SK-N-SH (cell line): ENCODE measurements at places on chromosomes 3 and 15. TPM values are rescaled to one million over a fixed set of nuclear protein-coding genes. Genes with fewer than 3 reads are reported as not detected.

GRCh38 chr15:40489274-40490175 is 18.7 kb downstream of the CHST14 start:
- H3K27ac ChIP-seq, result no peak overlapping the region
- no peak for DNase-seq
- H3K36me3 ChIP-seq, result no peaks in the 10 kb centered on the region
- no peaks in the 10 kb centered on the region for H3K27me3 ChIP-seq
- no peak overlapping the region for H3K4me3 ChIP-seq

DNA sequence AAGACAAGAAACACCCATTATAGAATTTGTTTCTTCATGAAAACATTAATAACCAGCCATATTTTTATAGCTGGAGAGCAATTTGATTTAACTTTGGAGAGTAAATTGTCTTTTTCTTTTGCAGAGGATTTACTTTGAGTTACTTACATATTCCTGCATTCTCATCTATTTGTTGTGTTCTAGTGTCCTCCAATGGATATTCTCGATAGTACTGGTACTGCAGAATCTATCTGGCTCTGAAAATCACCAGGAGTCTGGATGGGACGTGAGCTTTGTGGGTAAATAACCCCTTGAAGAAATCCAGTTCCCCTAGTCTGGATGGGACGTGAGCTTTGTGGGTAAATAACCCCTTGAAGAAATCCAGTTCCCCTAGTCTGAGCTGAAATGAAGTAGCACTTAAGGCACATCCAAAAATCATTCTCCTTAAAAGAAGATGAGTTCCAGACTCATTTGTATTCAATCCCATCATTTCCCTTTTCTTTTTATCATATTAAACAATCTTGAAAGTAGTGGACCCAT is 294.1 kb upstream of the UBE2E2 start:
- DNase-seq, result no peak
- H3K4me1 ChIP-seq, result no peaks in the 10 kb centered on the region
- H3K27ac ChIP-seq, result no peak overlapping the region

DNA sequence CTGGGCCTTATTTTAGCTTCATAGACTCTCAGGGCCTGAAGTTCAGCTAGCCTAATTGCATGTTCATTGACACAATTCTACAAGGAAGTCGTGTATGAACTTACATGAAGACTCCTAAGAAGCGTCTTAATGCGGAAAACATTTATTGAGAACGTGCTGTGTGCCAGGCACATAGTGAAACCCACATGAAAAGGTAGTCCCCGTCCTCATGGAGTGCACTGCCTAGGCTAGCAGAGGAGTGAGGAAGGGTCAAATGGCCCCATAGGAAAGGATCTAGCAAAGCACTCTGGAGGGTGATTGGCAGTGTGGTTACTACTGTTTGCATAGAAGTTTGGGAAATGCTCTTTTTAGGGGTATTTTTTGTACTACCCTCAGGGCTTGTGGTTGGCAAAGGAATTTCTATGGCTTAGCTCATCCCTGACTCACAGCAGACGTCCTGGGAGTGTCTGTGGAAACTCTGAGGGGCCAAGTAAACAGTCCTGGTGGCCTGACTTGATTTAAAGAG is 854 bp upstream of the NPTN start:
- H3K4me1 ChIP-seq, result peaks cover 24% of the 10 kb centered on the region
- no peak for DNase-seq
- no peaks in the 10 kb centered on the region for H3K36me3 ChIP-seq

DNA sequence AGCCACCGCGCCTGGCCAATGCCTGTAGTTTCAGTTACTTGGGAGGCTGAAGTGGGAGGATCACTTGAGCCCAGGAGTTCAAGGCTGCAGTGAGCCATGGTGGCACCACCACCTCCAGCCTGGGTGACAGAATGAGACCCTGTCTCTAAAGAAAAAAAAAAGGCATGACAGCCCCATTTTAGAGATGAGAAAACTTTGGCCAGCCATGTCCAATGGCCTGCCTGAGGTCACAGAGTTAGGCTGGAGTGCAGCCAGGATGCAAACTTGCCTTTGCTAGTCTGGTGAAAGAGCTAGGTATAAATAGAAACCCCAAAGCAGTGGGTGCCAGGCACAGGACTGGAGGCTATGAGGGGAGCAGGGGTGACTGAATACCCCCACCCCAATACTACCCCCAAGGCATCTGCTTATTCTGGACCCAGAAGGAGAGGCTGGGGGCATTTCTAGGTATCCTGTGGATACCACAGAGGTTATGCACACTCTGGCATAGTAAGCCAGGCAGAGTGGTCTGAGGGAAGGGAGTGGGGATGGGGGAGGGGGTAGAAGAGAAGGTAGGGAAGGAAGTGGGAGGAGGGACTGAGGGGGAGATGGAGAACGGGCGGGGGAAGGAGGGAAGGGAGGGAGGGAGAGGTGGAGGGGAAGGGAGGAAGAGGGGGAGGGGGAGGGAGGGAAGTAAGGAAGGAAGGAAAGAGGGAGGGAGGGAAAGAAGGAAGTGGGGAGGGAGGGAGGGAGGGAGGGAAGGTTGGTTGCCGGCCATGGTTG is 16.2 kb upstream of the C15orf39 start:
- no peak overlapping the region for H3K27ac ChIP-seq
- peaks cover 19% of the 10 kb centered on the region; the same call in 1 of the 2 replicates for H3K4me1 ChIP-seq
- no peak overlapping the region for H3K4me3 ChIP-seq
- H3K36me3 ChIP-seq, result no peaks in the 10 kb centered on the region
- H3K27me3 ChIP-seq, result no peaks in the 10 kb centered on the region

- H3K27me3 ChIP-seq, result no peaks in the 10 kb centered on the region
- no peak overlapping the region for H3K4me3 ChIP-seq
- no peaks in the 10 kb centered on the region for H3K36me3 ChIP-seq
- no peak for DNase-seq
- peak overlapping the region; percentile 14; the same call in 1 of the 2 replicates for H3K27ac ChIP-seq
Measured at GRCh38 chr3:99747915-99748314, 69.7 kb upstream of the CMSS1 start.

- no peak overlapping the region for H3K4me3 ChIP-seq
- DNase-seq, result no peak
- peaks cover 44% of the 10 kb centered on the region for H3K4me1 ChIP-seq
- H3K27ac ChIP-seq, result peak overlapping the region; percentile 99
- peaks cover 30% of the 10 kb centered on the region for H3K36me3 ChIP-seq
- no peaks in the 10 kb centered on the region for H3K27me3 ChIP-seq
Measured at GRCh38 chr3:123783050-123783689, 101.0 kb downstream of the MYLK start.

DNA sequence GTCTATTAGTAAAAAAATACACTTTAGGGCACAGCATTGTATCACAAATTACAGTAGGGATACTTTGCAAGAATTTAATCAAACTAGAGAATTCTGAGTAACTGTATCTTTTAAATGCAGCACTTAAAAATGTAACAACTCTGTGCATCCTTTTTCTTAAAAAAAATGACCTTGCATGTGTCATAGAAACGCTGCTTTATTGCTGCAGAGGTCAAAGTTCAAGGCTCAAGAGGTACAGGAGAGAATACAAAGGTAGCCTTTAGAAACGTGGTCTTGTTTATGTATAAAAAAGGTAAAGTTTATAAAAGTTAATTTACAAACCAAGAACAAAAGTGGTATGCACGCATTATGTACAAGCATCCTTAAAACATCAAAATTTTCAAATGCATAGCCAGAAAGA is 122.0 kb downstream of the TJP1 start:
- peaks cover 45% of the 10 kb centered on the region for H3K36me3 ChIP-seq
- no peak overlapping the region for H3K4me3 ChIP-seq
- H3K4me1 ChIP-seq, result no peaks in the 10 kb centered on the region; the same call in 1 of the 2 replicates
- no peak for DNase-seq

EDC3 gene
- 34.9 and 44.5 TPM in 2 replicates for polyA plus RNA-seq

CPB1 gene
- polyA plus RNA-seq, result 0.26 TPM in 1 of 2 replicates, not detected in the other

CLRN1 gene
- not detected in 2 replicates for polyA plus RNA-seq
